ENCODE measurements at places on chromosomes 16 and 17.

GRCh38 chr17:69435971-69436696 lies 21.6 kb downstream of the MAP2K6 start:
- no peak for DNase-seq

DNA sequence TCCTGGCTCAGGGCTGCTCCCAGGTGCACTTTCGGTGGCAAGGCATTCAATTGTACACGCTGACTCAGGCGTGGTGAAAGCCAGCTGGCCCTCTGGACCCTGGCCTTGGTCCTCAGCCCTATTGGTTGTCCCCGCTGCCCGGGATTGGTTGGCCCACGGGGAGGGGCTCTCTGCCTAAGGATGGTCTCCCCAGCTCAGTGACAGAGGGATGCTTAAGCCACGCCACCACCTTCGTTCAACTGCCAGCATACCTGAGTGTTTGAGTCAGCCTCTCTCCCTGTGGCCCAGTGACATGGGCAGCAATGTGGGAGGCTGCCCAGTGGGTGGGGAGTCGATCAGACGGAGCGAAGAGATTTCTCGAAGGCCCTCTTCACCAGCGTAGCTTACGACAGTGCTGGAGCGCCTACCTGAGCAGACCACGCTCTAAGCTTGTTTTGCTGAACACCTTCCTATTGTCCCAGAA lies 30.3 kb downstream of the IRF8 start:
- no peak for DNase-seq

DNA sequence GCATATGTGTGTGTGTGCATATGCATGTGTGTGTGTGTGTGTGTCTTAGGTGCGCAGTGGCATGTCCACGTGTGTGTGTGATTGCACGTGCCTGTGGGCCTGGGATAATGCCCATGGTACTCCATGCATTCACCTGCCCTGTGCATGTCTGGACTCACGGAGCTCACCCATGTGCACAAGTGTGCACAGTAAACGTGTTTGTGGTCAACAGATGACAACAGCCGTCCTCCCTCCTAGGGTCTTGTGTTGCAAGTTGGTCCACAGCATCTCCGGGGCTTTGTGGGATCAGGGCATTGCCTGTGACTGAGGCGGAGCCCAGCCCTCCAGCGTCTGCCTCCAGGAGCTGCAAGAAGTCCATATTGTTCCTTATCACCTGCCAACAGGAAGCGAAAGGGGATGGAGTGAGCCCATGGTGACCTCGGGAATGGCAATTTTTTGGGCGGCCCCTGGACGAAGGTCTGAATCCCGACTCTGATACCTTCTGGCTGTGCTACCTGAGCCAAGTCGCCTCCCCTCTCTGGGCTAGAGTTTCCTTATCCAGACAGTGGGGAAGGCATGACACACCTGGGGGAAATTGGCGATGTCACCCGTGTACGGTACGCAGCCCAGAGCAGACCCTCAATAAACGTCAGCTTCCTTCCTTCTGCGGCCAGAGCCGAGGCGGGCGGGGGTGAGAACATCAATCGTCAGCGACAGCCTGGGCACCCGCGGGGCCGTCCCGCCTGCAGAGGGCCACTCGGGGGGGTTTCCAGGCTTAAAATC lies 47.6 kb downstream of the IL21R start:
- DNase-seq = no peak

- DNase-seq = no peak
Observed at GRCh38 chr16:19860166-19861041, 24.2 kb downstream of the GPRC5B start.

DNA sequence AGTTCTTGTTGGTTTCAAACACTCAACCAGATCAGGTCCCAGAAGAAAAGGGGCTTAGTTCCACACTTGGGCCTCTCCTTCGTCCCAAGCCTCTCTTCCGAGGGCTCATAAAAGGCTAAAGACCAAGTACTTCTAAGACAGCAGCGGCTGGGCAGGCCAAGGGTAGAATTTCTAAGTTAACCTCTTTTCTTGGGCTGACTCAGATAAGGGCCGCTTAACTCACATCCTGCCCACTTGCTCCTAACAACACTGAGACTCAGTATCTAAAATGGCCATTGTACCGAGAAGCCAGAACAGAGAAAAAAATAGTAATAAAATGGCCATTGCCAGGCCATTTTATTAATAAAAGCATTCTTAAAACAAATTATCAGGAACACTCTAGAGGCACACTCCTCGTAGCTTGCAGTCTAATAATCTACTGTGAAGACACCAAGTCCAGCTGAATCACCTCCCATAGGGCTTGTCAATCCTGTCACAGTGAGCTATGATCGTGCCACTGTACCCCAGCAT lies 42.1 kb downstream of the RANBP10 start:
- DNase-seq = no peak

DNA sequence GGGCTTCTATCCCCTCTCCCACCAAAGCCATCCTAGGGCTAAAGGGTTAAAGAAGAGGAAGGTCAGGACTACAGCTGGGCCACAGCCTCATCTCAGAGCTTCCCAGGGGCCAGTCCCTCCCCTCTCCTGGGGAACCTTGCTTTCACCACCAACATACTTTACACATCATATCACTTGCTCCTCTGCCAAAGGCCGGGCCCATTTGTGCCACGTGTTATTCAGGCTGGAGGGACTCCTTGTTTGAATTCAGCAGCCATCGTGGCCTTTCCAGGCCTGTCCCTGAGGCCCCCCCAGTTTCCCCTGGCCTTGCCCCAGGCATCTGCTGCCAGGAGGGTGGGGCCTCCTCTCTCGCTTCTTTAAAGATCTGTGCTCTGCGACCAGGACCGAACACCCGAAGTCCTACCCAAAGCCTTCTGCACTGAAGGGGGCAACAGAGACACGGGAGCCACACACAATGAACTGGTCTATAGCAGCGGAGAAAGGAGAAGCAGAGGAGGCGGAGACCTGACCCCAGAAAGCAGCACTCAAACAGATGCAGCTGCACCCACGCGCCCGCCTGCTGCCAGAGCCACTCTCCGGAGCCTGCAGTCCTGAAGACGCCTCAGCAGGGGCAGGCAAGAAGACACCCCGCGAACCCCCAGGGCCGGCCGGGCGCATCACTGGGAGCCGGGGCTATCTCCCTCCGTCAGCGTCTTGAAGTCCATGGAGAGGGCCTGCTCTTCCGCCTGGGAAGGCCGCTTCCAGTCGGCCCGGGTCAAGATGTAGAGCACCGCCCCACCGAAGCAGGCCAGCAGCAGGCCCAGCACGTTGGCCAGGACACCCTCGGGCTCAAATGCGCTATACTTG lies 12.1 kb downstream of the CYB561 start:
- no peak for DNase-seq

GRCh38 chr16:30557707-30557956 lies 542 bp downstream of the ZNF764 start:
- no peak for DNase-seq

GRCh38 chr17:15414532-15415306 lies 52.7 kb downstream of the CDRT4 start:
- DNase-seq = no peak

DNA sequence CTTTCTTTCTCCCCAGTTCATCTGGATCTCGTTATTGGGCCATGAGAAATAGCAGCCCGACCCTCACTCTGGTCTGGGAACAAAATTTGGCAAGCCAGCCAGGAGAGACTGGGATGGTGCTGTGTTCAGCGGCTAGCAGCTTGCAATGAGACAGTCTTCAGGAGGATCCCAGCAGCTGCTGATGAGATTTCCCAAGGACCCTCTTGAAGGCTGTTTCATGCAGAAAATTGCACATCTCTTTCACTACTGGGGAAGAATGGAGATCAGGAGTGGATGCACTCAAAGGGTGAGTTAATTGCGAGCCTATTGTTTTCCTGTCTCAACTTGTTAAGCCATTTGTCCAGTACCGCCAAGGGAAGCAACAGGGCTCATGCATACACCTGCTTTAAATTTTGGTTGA lies 5.5 kb upstream of the COIL start:
- no peak for DNase-seq

DNA sequence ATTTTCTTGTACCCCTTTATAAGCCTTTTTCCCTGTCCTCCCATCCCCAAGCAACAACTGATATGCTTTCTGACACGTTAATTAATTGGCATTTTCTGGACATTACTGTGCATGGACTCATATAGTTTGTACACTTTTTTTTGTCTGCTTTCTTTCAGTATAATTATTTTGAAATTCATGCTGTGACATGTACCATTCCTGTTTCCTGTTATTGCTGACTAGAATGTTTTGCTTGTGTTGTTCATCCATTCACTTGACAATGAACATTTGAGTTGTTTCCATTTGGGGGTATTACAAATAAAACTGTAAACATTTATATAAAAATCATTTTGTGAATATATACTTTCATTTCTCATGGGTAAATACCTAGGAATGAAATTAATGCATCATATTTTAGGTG lies 50.6 kb downstream of the RBBP6 start:
- DNase-seq = no peak

- DNase-seq = peak; percentile 92
Observed at GRCh38 chr17:39621523-39622379, 5.0 kb upstream of the PPP1R1B start.

GRCh38 chr17:40373324-40373723 lies 8.8 kb upstream of the GJD3 start:
- DNase-seq = no peak

DNA sequence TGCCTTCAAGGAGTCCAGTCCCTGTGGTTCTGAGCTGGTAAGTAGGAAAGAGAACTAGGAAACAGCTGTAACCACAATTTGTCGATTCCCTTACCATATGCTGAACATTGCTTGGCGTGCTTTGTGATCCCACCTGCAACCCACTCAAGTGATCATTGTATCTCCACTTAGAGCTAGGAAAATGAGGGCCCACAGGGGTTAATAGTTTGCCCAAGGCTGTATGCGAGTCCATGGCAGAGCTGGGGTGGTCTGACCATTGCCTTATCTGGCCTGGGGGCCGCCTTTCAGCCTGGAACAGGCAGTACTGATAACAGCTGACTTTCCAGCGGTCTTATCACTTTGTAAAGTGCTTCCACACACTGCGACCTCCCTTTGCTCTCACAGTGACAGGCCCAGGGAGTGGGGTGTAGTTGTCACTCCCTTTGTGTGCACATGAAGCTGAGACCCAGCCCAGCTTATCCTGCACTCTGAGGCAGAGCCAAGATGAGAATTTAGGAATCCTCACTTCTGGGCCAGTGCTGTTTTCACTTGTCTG lies 9.8 kb downstream of the MYL4 start:
- peak; percentile 97 for DNase-seq

- peak; percentile 46 for DNase-seq
Observed at GRCh38 chr17:21034340-21035235, 8.2 kb downstream of the USP22 start.

DNA sequence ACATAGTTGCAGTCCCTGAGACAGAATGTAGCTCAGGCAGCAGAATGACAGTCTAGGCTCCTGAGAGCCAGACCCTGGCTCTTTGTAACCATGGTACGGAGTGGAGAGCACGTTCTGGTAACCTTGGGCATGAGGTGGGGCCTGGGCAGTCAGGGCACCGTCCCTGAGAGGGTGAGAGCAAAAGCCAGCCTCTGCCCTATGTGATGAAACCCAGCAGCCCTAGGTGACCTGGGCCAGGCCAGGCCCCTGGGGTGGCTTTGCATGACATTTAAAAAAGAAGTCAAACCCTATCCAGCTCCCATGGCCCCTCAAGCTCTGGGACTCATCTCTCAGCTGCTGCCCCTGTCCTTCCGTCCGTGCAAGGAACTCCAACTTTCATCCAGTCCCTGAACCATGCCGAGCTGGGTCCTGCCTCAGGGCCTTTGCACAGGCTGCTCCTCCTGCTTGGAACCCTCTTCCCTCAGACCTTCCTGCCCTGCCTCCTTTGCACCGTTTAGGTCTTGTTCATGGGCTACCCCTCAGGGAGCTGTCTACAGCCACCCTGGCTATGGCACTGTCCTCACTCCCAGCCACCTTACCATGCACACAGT lies 188.6 kb downstream of the NTN1 start:
- DNase-seq = no peak

DNA sequence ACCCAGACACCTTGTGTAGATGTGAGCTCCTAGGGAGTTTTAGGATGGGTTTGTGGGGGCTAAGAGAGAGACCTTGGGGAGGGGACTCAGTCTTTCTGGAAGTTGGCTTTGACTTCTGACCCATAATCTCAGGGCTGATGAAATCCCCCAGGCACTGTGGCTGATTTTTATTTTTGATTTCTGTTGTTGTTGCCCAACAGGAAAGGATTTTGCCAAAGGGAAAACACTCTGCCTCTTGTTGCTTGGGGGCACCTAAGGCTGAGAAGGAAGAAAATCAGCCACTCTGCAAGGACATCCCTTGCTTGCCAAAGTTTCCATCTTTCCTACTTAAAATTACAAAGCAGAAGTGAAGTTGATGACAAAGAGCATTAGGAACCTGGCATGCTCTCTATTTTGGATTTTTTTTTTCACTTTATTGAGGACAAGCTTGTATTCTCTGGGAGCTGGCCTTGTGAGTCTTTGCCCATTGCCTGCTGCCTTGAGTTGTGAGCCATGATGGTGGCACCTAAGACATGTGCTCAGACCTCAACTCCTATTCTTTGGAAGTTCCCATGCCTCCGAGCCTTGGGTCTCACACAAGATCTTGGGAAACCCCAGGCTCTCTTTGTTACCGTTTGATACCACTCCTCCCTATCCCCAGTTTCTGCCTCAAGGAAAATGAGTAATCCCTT lies 3.2 kb upstream of the C1QTNF1 start:
- DNase-seq = no peak

DNA sequence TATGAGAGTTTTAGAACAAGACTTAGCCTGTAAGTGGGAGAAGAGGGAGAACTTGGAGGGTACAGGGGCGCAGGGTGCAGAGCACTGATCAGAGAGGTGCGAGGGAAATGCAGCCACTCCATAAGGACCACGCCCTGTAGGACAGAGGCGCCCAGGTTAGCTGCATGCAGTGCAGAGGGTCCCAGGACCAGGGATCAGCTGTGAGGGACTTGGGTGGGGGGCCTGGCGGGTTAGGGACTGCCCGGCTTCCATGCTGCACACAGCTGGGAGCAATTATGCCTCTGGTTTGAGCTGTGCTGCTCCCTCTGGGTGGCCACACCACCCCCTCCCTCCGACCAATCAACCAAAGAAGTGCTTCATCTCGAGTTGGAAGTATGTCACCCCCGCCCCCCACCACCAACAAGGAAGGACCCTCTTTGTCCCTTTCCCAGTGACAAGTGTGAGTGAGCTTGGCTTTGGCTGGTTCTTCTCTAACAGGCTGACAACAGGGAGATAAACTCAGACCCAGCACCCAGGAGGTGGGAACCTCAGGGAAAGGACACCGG lies 22.2 kb upstream of the CLEC18A start:
- no peak for DNase-seq

DNA sequence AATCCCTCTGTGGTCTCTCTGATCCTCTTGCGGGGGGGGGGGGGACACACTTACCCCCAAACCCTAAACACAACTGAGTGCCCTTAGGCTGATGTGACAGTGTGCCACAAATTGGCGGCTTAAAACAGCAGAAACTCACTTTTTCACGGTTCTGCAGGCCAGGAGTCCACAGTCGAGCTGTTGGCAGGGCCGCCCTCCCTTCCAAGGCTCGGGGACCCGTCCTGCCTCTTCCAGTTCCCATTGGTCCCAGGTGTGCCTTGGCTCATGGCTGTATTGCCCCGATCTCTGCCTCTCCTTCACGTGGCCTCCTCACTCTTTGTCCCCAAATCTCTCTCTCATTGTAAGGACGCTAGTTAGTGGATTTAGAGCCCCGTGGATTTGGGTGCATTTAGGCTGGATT lies 199.9 kb upstream of the CIBAR2 start:
- no peak for DNase-seq

Data from erythroblast (primary cell).